Muscle of back (tissue), 13 donors: ENCODE measurements at places on chromosomes 1 and 21.

DNA sequence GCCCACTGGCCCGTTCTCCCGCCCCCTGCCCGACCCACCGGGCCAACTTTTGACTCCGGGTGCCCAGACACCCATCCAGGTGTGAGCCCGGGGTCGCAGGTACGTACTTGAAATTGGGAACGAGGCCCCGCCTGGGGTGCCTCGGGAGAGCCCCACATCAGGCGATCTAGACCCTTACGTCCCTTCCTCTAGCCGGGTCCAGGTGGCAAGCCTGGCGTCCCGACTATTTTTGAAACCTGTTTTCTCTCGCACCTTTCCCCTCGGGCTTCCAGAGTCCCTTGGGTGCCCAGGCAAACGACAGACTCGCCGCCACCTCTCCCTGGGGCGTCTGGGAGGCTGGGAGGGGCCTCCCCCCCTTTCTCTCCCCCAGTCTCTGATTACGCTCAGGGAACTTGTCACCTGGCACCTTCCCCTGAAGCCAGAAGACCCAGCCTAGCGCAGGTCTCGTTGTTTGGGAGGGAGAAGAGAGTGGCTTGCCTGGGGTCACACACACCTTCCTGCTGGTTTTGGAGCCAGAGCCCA is 898 bp downstream of the LDLRAP1 start:
- DNase-seq = no peak

- DNase-seq = no peak
Measured at GRCh38 chr1:214604523-214604922, 1.5 kb downstream of the CENPF start.

GRCh38 chr21:38082936-38083485 is 166.8 kb upstream of the KCNJ6 start:
- DNase-seq = no peak

DNA sequence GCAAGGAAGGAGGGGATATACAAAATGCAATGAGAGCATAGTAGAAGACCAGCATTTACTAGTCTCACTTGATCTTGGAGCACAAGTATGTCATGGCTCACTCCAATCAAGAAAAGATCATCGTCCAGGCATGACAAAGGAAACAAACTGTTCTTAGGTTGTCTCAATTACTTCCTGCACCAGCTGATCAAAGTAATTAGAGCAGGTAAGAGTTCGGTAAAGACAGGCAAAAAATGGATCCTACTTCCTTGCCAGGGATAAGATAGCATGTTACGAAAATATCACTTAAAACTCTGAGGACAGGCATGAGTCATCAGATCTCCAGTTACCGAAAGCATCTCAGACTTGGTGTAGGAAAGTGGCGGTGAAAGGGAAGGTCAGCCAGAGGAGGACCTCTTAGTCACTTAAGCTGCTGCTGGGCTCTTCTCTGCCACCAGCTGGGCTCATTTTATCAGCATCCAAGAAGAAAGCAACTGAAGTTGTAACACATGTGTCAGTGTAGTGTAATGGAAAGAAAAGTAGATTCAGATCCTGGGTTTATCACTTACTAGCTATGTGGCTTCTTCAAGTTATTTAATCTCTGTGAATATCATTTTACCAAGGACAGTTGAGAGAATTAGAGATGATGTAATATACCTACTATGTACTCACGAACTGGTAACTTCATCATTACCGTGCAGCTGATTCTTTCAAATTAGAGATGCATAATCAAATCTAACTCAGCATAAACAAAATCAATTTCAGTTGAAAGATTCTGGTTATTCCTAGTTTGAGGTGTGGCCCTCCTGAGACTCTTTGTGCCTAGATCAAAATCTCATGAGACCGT is 46.8 kb downstream of the XCL1 start:
- DNase-seq = no peak

DNA sequence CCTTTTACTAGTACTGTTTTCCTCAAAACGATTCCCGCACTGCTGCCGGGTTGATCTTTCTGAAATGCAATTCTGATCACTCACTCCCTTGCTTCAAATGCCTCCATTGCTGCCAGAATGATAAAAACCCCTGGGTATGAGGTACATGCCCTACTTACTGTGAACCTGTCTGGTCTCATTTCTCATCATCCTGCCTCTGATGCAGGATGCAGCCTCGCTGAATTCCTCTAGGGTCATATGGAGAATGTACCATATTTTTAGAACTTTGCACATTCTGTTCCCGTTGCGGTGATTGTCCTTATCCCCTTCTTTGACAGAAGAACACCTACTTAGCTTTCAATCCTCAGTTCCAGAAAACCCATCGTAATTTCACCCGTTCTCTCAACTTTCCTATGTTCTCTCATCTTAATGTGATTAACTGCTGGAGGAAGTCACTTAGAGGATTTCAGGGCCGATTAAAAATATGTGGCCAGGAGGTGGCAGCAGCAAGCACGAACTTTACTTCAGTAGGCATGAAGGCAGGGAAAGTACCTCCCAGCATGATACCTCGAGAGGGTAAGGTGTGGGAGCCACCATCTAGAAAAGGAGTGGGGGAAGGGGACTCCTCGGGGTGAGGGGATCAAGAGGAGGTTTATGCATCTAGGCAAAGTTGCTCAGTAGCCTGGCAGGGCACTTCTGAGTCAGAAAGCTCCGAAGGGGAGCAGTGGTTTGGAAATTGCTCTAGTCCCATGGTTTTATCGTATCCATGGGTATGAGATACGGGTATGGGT is 361.5 kb upstream of the ZP4 start:
- peak; percentile 32 for DNase-seq

DNA sequence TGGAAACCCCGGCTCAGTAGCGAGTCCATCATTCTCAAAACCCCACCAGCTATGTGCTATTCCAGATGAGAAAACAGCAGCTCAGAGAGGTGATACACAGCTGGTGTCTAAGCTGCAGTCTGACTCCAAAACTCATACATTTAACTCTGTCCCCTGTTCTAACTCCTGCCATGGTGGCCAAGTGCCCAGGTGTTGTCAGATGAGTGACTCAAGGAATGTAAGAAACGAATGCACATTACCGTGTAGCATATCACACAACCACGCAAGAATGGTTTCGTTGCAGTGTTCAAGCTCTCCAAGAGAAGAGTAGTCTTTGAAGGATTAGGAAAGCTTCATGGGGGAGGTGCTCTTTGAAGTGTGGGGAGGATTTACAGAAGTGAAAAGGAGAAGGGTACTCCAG is 4.7 kb upstream of the XKR8 start:
- no peak for DNase-seq

DNA sequence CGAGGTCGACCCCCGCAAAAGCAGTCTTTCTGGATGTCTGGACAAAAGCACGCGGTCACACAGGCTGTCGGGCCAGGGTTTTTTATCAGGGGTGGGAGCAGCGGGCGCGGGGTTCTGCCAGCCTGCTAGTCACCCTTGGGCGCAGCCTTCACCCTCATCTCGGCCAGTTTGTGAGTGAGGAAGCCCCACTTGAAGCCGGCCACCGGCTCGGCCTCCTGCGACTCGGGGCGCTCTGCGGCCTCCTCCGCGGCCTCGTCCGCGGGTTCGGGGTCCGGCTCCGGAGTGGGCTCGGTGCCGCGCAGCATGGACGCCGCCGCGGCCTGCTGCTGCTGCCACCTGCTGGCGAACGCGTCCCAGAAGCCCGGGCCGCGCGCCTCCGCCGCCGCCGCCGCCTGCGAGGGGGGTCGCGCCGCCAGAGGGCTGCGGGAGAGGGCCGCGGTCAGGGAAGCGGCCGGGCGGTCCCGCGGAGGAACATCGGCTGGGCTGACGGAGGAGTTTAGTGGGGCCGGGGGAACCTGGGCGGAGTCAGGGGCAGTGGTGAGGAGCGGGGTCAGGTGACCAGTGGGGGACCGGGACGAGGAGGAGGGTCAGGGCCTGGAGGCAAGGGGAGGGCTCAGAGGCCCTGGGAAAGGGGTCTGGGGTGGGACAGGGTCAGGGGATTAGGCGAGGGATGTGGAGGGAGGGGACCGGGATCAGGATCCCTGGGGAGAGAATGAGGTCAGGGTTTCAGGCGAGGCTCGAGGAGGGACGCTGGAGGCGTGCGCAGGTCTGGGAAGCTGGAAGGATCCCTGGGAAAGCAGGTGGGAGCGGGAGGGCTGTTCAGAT is 4.5 kb downstream of the C1orf232 start:
- peak; percentile 76 for DNase-seq

GRCh38 chr21:41162096-41162495 is 5.9 kb upstream of the BACE2 start:
- no peak for DNase-seq

DNA sequence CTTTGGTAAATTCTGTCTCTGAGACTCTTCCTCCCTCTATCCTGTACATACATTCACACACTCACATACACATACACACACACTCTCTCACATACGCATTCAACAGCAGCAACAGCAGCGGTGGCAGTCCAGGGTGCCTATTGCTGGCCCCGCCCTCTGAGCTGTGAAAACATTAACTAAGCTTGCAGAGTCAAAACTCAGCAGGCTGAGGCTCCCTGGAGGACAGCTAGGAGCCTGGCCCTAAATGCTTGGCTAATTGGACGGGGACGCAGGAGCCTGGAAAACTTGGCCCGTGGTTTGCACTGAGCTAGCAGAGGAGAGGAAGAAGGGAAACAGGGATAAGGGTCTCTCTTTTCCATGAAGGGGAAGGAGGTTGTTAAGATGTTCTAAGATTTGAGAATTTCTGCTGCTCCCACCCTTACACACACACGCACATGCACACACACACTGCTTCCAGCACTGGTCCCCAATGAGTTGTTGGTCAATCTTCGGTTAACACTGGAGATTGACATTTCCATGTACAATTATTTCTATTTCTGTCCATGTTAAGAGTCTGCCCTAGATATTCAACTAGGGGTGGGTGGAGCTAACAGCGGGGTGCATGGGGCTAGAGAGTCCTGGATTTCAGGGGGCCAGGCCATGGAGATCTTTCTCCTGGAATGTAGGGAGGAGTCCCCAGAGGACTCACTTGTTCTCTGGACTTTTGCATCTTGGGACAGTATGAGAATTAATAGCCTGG is 94.2 kb downstream of the PLXNA2 start:
- DNase-seq = no peak

- no peak for DNase-seq
Measured at GRCh38 chr1:201718346-201719202, 110.4 kb upstream of the IPO9 start.

DNA sequence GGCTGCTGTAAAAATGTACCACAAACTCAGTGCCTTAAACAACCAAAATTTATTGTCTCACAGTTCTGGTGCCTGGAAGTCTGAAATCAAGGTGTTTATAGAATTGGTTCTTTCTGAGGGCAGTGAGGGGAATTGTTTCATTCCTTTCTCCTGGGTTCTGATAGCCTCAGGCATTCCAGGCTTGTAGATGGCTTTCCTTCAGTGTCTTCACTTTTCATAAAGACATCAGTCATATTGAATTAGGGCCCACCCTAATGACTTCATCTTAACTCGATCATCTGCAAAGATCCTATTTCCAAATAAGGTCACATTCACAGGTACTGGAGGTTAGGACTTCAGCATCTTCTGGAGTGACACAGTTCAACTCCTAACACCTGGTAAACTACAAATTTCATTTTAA is 15.0 kb downstream of the CDKN2C start:
- DNase-seq = no peak

DNA sequence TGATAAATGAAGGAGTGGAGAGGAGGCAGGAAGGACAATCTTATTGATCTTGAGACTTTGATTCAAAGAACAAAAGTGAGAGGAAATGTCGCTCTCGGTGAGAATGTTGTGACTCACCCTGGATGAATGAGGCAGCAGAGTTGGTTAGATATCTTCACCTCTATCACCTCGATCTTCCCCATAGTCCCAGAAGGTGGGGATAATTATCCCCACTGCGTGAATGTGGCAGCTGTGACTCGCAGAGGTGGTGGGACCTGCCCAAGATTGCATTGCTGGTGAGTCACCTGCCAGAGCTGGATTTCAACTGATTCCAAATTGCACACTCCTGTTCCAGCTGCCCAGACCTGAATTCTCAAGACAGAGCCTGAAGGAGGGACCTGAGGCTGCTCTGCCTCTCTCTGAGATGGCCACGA is 105.0 kb downstream of the MATN1 start:
- DNase-seq = no peak

DNA sequence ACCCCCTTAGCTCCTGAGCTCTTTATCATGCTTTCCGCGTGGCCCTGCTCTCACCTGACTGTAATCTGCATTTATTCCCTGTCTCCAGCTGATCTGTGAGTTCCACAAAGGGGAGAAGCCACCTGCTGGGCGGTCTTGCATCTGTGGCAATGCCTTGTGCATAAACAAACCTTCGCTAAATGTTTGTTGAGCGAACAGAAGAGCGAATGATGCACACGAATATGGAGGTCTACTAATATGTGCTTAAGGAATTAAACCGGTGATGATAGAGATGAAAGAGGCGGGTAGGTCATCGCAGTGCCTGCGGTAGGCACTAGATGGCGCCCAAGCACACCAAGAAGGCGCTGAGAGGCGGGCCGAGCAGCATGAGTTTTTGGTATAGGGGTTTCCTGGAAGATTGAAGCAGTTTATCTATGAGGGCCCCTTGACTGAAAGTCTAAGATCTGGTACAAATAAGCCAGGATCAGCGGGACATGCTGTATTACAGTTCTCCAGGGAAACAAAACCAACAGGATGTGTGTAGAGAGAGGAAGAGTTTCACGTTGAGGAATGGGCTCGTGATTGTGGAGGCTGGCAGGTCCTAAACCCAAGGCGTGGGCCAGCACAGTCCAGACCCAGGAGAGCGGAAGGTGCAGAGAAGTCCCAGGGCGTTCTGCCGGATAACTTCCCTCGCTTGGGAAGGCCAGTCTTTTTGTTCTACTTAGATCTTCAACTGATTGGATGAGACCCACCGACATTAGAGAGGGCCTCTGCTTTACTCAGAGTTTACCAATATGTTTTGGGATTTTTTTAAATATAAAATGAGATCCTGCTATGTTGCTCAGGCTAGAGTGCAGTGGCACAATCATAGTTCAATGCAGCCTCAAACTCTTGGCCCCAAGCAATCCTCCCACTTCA is 34.7 kb downstream of the TOMM20 start:
- peak; percentile 85 for DNase-seq

- no peak for DNase-seq
Measured at GRCh38 chr1:154880671-154881070, 10.6 kb upstream of the KCNN3 start.

DNA sequence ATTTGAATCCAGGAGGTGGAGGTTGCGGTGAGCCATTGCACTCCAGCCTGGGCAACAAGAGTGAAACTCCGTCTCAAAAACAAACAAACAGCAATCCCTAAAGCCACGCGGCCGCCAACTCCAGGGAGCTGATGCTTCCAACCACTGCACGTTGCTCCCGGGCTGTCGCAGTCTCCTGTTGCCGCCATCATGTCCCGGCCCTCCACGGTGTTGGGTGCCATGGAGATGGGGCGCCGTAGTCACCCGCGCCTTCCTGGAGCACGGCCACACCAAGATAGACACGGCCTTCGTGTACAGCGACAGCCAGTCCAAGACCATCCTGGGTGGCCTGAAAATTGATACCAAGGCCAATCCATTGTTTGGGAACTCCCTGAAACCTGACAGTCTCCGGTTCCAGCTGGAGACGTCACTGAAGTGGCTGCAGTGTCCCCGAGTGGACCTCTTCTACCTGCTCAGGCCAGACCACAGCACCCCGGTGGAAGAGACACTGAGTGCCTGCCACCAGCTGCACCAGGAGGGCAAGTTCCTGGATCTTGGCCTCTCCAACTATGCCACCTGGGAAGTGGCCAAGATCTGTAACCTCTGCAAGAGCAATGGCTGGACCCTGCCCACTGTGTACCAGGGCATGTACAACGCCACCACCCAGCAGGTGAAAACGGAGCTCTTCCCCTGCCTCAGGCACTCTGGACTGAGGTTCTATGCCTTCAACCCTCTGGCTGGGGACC is 32.6 kb downstream of the SLC16A1 start:
- no peak for DNase-seq

GRCh38 chr1:6103111-6103853 is 57.6 kb downstream of the KCNAB2 start:
- DNase-seq = peak; percentile 44
